ENCODE measurements at places on chromosomes 6 and 20.

DNA sequence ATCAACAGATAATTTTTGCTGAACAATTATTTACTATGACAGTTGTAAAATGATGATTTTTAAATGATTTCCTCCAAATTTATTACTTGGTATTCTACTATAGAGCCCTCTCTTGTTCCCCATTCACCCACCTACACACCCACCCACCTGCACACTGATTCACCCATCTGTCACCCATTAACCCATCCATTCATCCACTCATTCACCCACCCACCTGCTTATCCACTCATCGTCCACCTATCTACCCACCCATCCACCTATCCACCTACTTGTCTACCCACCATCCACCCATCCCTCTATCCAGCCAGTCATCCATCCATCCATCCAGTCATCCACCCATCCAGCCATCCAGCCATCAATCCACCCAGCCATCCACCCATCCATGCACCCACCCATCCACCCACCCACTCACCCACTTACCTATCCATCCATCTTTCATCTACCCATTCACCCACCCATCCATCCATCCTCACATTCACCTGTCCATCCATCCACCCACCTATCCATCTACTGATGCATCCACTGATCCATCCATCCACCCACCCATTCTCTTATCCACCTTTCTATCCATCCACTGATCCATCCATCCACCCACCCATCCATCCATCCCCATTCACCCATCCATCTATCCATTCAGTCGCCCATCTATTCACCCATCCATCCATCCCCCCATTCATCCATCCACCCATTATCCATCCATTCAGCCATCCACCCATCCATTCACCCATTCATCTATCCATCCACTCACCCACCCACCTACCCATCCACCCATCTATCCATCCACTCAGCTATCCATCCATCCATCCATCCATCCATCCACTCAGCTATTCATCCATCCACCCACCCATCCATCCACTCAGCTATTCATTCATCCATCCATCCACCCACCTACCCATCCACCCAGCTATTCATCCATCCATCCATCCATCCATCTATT is 72.0 kb downstream of the SYNJ2 start:
- DNase-seq: no peak

DNA sequence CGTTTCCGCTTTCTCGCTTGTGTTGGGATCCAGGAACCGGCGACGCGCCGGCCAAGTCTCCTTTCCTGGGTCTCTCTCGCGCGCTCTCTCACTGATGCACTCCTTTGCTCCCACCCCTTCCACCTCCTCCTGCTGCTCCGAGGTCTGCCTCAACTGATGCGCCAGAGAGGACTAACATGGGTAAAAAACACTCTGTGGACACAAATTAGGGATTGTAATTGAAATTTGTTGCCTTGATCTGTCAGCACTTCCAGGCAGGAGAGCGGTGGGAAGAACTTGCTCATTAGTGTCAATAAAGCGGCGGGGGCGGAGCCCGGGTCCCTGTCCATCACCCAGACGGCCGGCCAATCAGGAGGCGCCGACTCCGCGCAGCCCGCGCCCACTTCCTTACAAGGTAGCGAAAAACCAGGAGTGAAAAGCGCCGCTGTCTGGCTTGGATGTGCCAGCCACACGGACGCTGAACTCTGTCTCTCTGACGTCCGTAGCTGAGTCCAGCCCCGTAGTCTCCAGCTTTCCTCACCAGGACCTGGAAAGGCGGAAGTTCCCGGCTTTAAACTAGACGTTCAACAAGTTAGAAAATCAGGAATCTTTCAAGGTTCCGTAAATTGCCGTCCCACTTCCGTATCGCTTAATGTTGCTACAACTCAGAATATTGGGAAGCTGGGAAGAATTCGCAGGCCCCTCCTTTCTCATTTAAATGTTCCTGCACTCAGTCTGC is at the start of gene TBX18:
TBX18 (minus strand) TSS at position 267 of the 718 bp plus-strand sequence. CDS start 417 bp downstream, outside the sequence.
- peak; percentile 61 for DNase-seq

DNA sequence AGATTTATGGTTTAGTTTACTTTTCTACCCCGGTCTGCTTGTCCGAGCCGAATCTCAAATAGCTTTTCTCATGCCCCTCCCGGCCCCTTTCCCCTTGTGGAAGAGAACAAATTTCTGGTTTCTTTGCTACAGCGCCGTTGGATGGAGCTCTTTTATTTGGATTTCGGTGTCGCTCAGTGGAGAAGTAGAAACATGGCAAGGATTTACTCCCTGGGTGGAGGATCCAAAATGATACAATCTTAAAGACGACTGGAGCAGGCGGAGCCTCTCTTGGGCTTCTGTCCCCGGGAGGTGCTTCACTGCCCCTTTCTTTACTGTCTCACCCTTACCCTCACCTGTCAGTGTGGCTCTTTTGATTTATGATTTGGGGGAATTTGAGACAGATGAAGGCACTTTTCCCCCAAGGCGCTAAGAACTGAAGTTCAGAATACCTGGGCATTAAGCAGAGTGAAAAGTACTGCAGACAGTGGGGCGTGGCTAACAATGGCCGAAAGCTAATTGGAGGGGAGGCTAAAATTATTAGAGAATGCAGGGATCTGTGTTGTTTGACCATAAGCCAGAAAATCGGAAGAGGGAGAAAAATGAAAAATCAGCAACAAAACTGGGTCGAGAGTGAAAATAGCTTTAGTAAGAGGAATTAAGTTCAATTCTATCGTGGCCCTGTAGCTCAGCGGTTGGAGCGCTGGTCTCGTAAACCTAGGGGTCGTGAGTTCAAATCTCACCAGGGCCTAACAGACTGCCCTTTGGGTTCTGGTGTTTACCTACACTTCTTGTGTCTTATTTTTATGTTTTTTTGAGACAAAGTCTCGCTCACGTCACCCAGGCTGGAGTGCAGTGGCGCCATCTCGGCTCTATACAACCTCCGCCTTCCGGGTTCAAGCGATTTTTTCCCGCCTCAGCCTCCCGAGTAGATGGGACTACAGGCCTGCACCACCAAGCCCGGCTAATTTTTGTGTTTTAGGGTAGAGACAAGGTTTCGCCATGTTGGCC is 145.1 kb upstream of the ZNF184 start:
- DNase-seq: no peak

GRCh38 chr6:72626126-72626525 is 4.3 kb downstream of the KCNQ5 start:
- DNase-seq: no peak

GRCh38 chr6:20708367-20709124 is 174.3 kb downstream of the CDKAL1 start:
- no peak for DNase-seq

GRCh38 chr6:10256113-10256690 is 158.7 kb downstream of the TFAP2A start:
- no peak for DNase-seq

GRCh38 chr6:129860908-129861665 is at the start of gene TMEM244:
Gene TMEM244, minus strand, starts transcription at chr6:129861315. Its CDS starts 127 bp downstream, at chr6:129861188.
- no peak for DNase-seq

DNA sequence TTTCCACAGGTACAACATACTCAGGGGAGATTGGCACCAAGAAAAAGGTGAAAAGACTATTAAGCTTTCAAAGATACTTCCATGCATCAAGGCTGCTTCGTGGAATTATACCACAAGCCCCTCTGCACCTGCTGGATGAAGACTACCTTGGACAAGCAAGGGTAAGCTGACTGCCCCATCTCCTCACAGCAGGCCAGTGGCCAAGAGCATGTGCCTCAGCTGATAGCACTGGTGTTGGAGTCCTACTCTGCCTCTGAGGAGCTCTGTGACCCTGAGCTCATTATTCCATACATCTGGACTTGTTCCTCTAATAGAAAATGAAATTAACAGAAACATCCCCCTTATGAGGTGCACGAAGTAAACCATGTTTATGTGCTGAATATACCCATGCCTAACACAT is 102.8 kb downstream of the MTFR2 start:
- DNase-seq: no peak

DNA sequence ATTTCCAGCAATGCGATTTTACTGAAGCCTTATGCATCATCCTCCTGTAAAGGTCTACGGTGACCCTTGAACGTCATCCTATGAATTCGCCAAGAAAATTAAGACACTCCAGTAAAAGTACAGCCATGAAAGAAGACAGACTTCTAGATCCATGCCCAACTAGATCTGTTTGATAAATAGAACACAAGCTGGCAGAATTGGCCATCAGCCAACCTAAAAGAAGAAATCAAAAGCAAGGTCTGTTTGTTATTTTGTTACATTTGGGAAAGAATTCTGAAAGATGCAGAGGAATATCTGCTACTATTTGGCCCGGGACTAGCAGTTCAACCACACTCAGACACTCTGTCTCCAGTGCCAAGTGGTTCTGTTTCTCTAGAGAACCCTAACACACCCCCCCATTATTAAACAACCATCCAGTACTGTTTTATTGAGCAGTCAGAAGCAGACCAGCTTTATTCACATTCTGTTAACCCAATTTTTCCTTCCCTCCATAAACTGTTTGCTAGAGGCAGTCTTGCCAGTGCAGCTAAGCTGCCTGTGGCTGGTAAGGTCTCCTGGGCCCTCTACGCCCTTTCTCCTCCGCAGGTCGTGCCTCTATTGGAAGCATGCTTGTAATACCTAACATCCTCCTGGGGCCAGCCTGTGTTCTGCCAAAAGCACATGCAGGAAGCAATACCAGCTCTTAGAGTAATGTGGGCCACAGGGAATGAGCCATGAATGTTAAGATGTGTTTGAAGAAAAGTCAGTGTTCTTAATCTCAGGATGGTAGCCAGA is 30.7 kb downstream of the LY86 start:
- DNase-seq: no peak

DNA sequence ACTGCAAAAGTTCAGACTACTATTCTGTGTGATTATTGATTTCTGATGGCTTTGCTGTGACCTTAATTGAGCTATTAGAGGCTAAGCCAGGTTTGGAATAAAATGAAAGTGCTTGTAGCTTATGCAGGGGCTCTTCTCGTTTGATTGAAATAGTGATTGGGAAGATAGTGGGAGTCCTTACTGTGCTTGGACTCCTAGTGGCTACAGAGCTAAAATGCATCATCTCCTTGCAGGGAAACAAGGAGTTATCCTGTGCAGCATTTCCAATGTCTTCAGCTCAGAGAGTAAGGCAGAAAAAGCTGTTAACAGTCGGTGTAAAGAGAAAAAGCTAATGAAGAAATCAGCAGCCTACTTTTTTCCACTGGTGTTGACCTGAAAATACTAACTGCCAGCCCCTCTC is 173.5 kb downstream of the SLC35F1 start:
- no peak for DNase-seq

GRCh38 chr6:16800942-16801341 is 39.7 kb upstream of the ATXN1 start:
- DNase-seq: no peak

DNA sequence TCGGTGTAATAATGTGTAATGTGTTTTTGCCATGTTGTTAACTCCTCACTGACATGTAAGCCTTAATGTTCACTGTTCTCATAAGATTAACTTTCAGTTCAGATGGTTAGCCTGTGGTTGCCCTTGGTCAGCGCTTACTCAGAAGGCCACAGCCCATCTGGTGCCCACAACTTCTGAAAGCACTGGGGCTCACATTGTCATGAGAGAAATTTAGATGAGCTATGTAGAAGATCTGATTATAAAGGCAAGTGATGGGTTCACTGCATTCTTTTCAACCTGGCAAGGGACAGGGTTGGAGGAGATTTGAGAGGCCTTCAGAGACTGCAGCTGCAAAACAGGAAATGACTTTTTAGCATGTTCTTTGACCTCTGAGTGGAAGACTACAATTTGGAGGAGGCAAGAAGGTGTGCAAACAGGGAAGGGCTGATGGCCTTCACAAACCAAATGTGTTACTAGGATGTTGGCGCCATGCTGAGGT is 242.3 kb upstream of the SUPT3H start:
- DNase-seq: no peak

GRCh38 chr6:169851641-169852503 is 100.5 kb downstream of the ERMARD start:
- peak; percentile 32 for DNase-seq

DNA sequence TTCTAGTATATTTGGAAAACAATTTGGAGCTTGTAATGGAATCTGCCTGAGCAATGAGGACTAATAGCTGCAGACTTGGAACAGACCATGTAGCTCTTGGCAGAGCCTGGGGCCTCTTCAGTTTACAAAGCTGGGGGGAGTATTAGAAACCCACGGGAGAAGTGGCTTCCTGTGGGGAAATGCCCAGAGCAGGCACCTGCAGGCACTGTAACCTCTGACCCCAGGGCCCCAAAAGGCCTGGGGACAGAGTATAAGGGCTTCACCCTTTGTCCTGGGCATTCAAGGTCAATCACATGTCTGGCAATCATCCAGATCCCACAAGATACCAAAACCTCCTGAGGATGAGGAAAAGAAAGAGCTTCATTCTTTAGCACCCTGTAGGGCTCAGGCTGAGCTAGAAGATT is 19.4 kb downstream of the PKIG start:
- no peak for DNase-seq

DNA sequence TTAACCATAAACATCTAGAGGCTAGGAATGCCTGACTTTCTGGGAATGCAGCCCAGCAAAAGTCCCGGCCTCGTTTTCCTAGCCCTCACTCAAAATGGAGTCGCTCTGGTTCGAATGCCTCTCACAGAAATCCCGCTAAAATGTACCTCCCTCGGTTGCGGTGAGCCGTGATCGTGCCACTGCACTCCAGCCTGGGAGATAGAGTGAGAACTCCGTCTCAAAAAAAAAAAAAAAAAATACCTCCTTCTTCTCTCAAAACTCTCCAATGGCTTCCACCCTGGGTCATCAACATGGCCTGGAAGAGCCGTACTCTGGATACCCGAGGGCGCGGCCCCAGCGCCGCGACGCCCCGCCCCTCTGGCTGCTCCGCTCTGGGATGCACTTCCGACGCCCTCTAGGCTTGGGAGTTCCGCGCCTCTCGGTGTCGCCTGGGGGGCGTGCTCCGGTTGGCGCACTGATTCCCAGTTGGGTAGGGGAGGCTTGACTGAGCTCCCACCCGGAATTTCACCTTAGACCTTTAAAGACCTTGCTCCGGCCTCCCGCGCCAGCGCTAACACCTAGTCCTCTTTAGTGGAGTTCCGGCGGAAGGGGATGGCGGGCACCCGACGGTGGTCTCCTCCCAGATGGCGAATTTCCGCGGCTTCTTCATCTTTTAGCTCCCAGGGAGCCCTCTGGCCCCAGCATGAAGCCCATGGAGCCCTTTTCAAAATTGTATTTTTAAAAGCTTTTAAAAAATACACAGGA is 12.3 kb downstream of the HMGN4 start:
- peak; percentile 89 for DNase-seq

GRCh38 chr6:95690328-95690727 is 113.0 kb downstream of the MANEA start:
- DNase-seq: no peak

- peak; percentile 81 for DNase-seq
Measured at GRCh38 chr20:35490736-35491181, 35.4 kb downstream of the CEP250 start.

All from activated CD8-positive, alpha-beta memory T cell treated with anti-CD3 and anti-CD28 coated beads for 24 hours (primary cell).